ENCODE measurements at places on chromosomes 2 and 18. TPM values are rescaled to one million over a fixed set of nuclear protein-coding genes. Genes with fewer than 3 reads are reported as not detected.

- DNase-seq = no peak
Observed at GRCh38 chr18:11288401-11288800, 139.0 kb upstream of the PIEZO2 start.

- no peak for DNase-seq
Observed at GRCh38 chr2:31249009-31249690, 15.2 kb downstream of the EHD3 start.

- no peak for DNase-seq
Observed at GRCh38 chr18:24136967-24137373, 1.9 kb upstream of the CABYR start.

GRCh38 chr2:238427435-238428162 lies 872 bp downstream of the ASB1 start:
- DNase-seq = no peak

GRCh38 chr2:210768329-210768910 lies 212.0 kb downstream of the CPS1 start:
- DNase-seq = no peak

DNA sequence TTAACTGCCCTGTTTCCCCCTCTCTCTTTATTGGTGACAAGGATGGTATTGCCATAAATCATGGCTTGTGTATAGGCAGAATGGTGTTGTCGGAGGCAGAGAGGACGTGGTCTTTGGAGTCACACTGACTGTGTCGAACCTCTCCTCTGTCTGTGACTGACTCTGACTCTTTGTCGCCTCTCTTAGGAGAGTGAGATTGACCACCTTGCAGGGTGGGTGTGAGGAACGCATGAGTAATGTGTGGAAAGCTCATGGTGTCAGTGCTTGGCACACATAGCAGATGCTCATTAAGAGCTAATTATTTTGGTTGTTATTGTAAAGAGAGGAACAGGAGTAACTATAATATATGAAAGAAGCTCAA lies 145.6 kb downstream of the TTC27 start:
- DNase-seq = no peak

DNA sequence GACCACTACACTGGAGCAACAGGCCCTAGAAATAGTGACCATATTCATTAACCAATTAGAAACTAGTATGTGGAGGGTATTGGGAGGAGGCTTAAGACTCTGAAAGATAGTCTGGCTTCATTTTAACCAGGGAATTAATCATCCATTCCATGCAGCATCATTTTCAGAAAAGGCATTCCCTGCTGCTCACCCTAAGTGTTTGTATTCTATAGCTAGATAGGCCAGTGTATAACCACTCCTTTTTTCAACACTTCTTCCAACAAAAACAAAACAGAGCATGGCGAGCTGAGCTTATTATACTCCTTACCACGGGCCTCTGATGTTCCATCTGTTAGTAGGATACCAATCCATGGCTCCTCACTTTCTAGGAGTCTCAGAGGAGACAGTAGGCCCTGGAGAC lies 112.0 kb upstream of the PKDCC start:
- no peak for DNase-seq

GRCh38 chr2:212328136-212328535 lies 210.5 kb downstream of the ERBB4 start:
- no peak for DNase-seq

GRCh38 chr2:190789074-190790004 lies 91.3 kb upstream of the GLS start:
- DNase-seq = no peak

- no peak for DNase-seq
Observed at GRCh38 chr2:215917953-215918620, 95.3 kb downstream of the MREG start.

- DNase-seq = no peak
Observed at GRCh38 chr2:232420463-232421188, 14.0 kb downstream of the ALPG start.

DNA sequence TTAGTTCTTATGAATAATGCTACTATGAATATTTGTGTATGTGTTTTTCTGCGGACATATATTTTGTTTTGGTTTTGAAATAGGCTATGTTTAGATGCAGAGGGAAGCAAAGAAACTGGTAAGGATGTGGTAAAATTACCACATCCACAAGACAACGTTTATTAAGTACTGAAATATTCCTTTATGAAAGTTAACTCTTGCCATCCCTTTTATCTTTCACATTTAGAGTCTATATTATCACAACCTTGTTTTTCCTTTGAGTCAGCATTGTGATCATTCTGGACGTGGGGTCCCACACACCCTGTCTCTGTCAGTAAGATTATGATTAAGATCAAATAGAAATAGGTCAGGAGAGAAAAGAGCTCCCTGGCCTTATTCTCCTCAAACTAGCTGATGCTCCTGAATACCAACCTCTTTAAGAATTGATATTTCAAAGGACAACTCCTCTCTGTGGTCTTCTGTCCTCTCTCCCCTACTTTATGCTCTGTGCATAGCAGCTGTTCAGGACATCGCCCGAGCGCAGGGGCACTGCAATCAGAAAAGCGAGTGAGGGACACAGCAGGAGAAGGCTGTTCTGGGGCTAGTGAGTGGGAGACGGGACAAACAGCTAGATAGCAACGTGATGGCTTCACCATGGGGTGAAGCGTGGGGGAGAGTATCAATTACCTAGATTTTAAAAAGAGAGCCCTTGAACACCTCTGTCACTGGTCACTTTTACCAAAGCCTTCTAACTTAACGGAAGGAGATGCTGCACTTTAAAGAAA lies 12.2 kb downstream of the METAP1D start:
- DNase-seq = no peak

GRCh38 chr2:241944821-241945220 lies 75.3 kb downstream of the RTP5 start:
- no peak for DNase-seq

DNA sequence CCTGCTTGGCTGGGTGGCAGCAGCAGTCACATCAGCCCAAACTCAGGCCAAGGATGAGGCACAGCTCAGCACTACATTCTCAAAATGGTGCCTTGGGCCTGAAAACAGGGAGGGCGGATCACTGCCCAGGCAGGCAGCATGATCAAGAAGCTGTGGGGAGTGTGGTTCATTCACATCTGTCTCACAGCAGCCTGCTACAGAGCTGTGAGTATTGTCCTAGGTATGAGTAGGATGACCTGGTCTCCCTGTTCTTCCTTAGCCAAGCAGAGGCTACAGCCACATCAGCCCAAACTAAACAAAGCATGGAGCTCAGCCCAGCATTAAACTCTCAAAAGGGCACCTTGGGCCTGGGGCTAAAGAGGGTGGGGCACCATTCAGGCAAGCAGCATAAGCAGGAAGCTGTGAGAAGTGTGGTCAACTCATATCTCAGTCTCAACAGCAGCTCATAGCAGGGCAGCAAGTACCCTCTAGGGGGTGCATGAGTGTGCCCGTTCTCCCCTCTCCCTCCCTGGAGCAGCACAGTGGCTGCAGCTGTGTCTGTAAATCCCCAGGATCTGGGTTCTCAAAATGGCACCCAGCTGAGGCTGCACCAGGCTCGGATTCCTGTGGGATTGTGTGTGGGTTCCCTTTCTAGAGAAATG lies 139.6 kb downstream of the TRABD2A start:
- no peak for DNase-seq

- DNase-seq = no peak
Observed at GRCh38 chr2:189763908-189764661, 1.5 kb upstream of the OSGEPL1 start.

GRCh38 chr2:37464067-37464466 lies 119.6 kb downstream of the QPCT start:
- DNase-seq = no peak

GRCh38 chr2:38037757-38038621 lies 38.0 kb downstream of the CYP1B1 start:
- DNase-seq = peak; percentile 19

DNA sequence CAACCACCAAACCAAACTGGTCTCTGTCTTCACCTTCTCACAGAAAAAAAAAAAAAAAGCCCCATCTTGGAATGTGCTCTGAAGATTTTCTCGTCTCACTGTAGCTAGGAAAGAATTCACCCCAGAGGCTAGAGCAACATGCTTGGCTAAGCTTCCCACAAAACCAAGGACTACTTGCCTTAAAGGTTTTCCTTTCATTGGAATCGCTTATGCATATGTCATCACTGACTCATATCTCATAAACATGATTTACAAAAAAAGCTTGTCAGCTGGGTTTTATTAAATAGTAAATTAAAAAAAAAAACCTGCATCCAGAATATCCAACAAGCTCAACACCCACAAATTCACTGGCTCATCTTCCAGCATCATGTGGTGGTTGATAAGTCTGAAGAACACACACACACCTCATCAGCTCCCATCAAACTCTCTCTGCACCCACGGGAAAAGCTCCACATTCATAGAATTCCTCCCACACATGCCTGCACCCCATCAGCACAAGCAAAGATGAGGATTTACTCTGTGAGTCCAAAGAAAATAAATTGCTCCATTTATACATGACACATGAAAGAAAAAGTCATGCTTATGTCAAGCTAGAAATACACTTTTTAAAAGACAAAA lies 182.0 kb upstream of the TRIB2 start:
- no peak for DNase-seq

DNA sequence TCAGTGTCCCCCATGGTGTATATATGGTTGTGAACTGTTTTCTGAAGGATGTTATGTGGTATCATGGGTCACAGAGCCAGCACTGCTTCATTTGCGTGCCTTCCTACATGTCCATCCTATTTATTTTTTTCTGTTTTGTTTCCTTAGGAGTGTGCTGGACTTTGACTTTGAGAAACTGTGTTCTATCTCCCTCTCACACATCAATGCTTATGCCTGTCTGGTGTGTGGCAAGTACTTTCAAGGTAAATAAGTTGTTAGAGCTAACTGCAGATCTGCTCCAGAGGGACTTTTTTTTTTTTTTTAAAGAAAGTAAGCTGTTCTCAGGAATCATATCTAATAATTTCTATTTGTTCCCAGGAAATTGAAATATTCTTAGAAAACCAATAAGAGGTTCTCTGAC lies 5.4 kb downstream of the USP39 start:
- DNase-seq = no peak

DNA sequence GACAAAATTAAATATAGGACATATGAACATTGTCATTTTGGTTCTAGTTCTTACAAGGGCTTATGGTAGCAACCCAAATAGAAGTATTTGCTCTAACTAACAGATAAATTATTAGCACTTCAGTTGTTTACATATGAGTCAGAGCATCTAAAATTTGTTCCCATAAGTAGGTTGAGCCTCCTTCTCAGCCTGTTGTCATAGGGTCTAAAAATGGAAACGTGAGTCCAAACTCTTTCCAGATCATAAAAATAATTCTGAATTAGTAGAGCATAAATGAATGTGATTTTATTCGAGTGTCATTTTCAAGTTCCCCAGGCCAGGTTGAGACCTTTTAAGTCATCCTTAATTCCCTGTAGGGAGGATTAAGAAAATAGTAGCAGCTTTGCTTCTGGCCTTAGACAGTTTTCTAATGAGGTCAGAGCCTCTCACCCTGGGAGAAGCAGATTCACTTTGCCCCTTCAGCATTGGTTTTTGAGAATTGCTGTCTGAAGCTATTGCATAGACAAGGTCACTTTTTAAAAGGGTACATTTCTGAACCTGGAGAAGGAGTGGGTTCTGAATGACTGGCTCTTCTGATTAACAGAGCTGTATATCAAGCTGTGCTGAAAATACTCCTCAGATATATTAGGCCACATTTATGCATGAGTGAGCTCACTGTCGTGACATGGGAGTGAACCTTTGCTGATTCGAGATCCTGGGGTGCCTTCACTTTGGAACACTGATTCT lies 164.3 kb downstream of the NEDD4L start:
- DNase-seq = no peak

DNA sequence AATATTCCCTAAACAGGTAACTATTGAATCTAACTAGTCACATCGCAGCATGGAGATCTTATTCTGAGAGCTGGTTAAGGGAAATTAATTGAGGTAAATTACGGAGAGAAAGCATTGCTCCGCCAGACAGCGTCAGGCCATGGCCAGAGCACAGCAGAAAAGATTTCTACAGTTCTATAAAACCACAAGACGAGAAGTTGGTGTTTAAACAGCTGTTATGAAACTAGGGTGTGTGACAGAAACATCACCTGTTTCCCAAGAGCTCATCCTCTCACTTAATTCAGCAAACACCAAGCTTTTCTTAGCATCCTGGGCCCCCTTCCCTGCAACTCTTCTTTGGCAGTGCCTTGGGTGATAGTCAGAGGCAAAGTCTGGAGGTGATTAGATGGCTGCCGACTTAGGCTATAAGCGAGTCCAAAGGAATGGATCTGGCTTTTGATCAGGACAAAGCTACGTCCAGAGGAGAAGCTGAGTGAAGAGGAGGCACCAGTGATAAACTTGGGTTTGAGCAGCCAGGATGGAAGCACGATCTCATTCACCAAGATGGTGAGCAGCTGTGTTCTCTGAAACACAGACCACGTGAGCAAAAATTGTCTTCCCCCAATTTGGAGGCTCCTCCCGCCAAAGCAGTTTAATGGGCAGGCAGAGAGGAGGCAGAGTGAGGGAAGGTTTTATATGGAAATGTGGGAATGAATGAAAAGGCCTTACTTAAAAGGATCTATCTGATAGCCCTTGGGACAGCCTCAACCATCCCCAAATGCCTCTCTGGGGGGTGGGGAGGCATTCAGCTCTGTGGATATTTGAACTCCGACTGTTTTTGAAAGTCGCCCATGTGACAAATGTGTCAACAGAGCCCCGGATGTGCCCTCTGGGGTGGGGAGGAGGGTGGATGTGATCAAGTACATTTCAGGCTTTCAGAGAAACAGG lies 57.8 kb downstream of the PKDCC start:
- DNase-seq = peak; percentile 48

- no peak for DNase-seq
Observed at GRCh38 chr18:63315131-63315662, 4.4 kb downstream of the BCL2 start.

The IL1RN gene
- total RNA-seq = not detected

The HOXD13 gene
- total RNA-seq = not detected

The MAPRE3 gene
- 6.3 TPM for total RNA-seq

The IL1RL1 gene
- total RNA-seq = not detected

The SMAD7 gene
- 6.9 TPM for total RNA-seq

The MLPH gene
- total RNA-seq = not detected

The MAP3K20 gene
- total RNA-seq = 9.5 TPM

The INPP1 gene
- 4.2 TPM for total RNA-seq

The SRD5A2 gene
- not detected for total RNA-seq

The HOXD4 gene
- total RNA-seq = not detected

Measured in activated B cell treated with CpG ODN at 0.5 μM for 24 hours (primary cell).